ENCODE measurements at places on chromosomes 3 and 15.
A peak's percentile ranks its signal among the peaks of the same experiment; 100 is the strongest.

DNA sequence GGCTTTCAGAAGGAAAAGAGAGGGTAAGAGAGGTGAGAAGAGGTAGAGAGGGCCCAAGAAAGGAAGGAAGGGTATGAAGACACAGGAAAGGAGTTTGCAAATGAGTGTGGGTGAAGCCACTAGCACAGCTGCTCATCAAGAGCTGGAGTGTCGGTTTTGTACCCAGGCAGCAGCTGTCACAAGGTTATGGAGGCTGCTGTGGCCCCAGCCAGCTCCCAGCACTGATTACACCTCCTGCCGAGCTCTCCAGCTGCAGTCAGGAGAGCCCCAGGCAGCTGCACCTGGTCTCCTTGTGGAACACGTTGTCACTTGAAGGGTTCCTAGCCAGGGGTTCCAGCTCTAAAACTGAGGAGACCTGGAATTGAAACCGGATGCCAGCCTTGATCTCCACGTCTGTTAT lies 60.4 kb upstream of the CHD2 start:
- no peak for DNase-seq

DNA sequence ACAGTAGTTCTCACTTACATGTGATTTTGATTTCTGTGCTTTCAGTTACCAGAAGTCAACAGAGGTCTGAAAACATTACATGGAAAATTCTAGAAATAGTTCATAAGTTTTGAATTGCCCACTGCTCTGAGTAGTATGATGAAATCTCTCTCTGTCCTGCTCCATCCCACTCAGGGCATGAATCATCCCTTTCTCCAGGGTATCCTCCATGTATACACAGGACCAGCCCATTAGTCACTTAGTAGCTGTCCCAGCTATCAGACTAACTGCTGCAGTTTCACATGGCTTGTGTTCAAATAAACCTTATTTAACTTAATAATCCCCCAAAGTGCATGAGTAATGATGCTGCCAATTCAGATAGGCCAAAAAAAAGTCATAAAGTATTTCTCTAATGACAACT lies 38.6 kb downstream of the EPHA3 start:
- peak; percentile 3 for DNase-seq

- no peak for DNase-seq
Observed at GRCh38 chr3:72768936-72769335, 79.3 kb downstream of the SHQ1 start.

DNA sequence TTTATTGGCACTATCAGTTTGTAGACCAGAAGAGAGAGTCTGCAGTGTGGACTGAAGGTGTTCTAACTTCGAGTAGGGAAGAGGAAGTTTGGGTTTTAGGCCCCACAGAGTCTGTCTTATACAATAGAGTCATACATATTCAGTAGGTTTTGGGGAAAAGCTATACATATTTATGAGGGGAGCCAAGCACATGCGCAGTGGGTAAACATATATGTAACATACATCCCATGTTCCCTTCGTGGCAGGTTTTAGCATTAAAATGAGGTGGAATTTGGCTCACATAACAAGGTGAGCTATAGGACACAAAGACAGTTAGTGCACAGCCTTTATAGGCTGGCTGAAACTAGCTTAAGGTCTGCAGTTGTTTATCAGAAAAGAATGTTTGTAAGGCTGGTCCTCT lies 4.9 kb downstream of the GALK2 start:
- no peak for DNase-seq

DNA sequence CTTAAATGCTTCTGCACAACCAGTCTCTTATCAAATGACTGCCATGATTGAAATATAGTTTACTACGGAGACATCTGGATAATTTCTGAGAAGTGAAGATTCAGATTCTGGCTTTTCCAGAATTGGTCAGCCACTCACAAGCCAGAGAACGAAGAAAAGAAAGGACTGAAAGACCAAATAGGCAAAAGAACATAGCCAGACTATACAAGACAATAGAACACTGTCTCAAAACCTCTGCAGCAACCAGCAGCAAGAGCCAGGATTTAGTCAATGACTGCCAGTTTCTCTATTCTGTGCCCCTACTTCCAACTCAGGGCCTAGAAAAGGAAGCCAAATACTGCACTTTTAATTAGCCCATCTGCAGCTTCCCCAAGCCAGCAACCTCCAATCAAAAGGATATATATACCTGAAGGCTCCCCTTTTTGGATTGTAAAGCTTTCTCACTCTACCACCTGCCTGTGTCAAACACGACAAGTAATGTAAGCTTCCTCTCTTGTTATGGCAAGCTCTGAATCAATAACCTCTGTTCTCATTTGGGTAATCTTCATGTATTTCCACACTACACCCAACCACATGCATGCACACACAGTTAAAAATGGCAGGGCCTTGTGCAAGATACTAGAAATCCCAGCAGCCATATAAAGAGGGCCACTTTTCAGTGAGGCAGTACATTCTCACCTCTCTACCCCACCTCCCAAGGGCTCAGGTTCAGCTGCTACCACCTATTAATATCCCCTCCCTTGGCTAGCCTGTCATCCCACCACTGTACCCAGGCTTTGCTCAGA lies 97.1 kb downstream of the ERC2 start:
- no peak for DNase-seq

DNA sequence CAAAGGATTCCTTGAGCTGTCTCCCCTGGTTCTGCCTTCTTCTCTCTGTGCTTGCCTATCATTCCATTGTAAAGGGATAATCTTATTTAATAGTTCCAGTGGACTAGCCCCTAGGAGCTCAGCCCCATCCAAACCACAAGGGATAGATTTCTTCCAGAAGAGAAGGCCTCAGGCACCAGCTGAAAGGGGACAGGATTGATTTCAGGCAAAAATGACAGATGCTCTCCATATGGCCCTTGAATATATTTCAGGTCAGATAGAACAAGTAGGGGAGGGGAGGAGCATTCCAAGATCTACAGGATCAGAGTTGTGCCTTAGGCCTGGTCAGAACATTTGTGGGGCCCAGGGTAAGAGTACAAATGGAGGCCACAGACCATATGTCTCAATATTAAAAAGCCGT lies 85.3 kb downstream of the RPLP1 start:
- no peak for DNase-seq

DNA sequence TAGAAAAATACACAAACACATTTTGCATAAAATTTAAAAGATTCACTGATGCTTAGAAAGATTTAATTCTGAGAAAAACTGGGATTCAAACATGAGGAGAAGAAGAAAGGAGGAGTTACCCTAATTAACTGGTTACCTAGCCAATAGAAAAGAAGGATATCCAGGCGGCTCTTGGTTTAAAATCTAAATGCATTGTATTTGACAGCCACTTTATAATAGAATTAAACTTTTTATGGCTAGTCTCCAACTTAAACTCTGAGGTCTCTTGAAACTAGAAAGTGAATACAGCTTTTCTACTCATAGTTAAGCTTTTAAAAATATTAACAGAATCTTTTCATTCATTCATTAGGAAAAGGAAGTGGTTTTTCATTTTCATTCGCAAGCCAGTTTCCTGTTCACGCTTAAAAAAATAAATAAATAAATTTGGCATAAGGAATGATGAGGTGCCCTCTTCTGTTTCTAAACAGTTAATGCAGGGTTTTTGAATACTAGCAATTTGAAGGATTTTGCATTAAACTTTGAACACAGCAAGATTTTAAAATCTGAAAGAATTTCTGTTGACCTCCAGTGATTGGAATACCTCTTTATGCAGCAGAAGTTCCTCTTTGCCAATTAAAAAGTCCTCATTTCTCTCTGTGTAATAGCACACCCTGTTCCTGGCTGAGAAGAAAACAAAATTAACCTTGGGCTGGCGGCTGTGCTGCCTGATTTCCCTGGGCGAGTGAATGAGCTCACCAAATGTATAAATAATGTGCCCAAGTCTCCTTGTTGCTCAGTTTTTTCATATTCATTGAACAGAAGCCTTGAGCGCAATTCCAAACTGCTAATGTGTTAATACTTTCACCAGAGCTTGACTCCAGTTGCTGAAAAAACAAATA lies 105.1 kb downstream of the ZMAT3 start:
- peak; percentile 59 for DNase-seq

- DNase-seq = peak; percentile 98
Observed at GRCh38 chr3:197309528-197310361, 11.3 kb upstream of the DLG1 start.

DNA sequence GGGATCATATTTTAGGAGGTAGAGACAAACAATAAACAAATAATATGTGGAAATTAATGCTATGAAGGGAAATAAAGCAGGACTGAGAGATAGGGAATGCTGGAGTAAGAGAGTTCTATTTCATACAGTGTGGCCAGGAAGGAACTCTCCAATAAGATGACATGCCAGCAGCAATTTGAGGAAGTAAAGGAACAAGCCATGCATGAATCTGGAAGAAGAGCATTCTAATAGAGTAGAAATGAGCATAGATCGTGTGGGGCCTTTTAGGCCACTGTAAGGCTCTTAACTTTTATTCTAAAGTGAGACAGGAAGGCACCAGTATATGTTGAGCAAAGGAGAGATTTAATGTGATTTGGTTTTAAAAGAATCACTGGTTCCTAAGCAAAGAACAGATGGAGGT lies 126.3 kb downstream of the DMXL2 start:
- DNase-seq = no peak

GRCh38 chr3:127788451-127788909 lies 33.8 kb downstream of the MGLL start:
- no peak for DNase-seq

GRCh38 chr3:31232055-31233025 lies 300.4 kb upstream of the STT3B start:
- DNase-seq = peak; percentile 45

DNA sequence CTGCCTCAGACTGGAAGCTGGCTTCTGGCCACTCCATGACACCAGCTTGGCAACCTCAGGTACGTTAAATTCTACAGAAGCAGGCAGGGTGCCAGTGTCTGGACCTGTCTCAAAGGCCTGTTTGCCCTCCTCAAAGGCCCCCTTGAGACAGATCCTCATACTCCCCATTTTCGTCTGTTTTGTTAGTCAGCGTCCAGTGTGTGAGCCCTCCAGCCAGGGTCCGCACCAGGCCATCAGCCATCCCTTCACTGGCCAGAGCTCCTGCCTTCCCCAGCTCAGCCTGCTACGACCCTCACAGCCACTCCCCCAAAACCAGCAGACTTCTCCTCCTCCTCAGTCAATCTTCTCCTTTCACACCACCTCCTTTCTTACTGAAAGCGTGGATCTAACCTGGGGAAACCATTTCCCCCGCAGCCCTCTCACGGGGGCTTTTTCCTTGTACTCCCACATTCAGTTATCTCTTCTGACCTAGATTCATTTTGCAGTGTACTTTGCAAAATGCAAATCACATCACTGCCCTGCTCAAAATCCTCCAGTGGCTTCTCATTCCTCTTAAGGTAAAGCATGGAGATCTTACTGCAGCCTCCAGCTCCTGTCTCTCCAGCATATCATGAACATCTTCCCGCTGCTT lies 66.1 kb upstream of the CTDSPL start:
- DNase-seq = no peak

GRCh38 chr3:184322731-184323487 lies 8.5 kb downstream of the EIF4G1 start:
- DNase-seq = no peak

DNA sequence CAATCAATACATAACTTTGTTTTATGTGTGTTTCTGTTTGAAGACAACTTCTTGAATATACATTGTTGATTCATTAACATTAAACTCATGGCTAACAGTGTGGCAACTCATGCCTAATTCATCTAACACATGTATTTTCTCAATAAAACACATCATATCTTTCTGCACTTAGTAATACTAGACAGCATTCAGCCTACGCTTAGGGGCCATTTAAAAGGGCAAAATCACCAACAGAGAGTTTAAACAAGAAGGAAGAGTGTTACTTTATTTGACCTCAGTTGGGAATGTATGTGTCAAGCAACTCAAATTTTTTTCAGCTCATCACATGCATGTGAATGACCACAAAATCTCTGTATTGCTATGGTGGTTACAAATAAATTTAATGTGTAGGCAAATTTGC lies 128.8 kb upstream of the AADACL2 start:
- no peak for DNase-seq

GRCh38 chr3:141427764-141428163 lies 59.1 kb upstream of the RASA2 start:
- DNase-seq = no peak

- DNase-seq = no peak
Observed at GRCh38 chr3:136630915-136631314, 121.3 kb downstream of the STAG1 start.

GRCh38 chr3:112187300-112187699 lies 54.3 kb upstream of the GCSAM start:
- DNase-seq = no peak

GRCh38 chr3:2968475-2968874 lies 141.7 kb downstream of the IL5RA start:
- no peak for DNase-seq

DNA sequence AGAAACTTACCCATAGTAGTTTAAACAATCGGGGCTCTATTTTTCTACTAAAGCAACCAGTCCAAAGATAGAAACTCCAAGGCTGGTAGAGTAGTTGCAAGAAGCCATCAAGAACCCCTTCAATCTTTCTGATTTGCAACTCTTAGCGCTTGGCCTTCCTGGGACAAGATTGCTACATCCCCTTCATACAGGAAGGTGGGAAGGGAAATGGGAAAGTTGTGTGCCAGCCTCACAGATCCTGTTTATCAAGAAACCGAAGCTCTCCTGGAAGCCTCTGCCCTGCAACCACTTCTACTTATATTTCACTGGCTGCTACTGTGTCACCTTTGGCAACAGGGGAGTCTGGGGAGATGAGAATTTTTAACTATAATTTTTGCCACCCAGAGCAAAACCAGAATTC lies 46.2 kb downstream of the OSBPL10 start:
- DNase-seq = no peak

All from M059J (cell line).